ENCODE measurements at places on chromosomes 6 and 20. TPM values are rescaled to one million over a fixed set of nuclear protein-coding genes. Genes with fewer than 3 reads are reported as not detected.

The BANF2 gene
- not detected for total RNA-seq

The REM1 gene
- 2.5 TPM for total RNA-seq

The TFAP2D gene
- total RNA-seq, result not detected

The CLDN20 gene
- not detected for total RNA-seq

The MYL9 gene
- total RNA-seq, result 294 TPM

The SLC39A7 gene
- 83.3 TPM for total RNA-seq

The DZANK1 gene
- total RNA-seq, result 6.2 TPM

The CST9L gene
- not detected for total RNA-seq

The IL17F gene
- total RNA-seq, result not detected

The TULP1 gene
- total RNA-seq, result not detected

The ETV7 gene
- 4.6 TPM for total RNA-seq

The CAGE1 gene
- not detected for total RNA-seq

The OR2H2 gene
- total RNA-seq, result not detected

The RIMS1 gene
- total RNA-seq, result 4.5 TPM

The STMND1 gene
- not detected for total RNA-seq

The MRPS18A gene
- 36.4 TPM for total RNA-seq

The ITCH gene
- 63.1 TPM for total RNA-seq

All from kidney (tissue), 22 donors.